Caudate nucleus (tissue), 63 donors: ENCODE measurements at places on chromosomes 7 and 10.

DNA sequence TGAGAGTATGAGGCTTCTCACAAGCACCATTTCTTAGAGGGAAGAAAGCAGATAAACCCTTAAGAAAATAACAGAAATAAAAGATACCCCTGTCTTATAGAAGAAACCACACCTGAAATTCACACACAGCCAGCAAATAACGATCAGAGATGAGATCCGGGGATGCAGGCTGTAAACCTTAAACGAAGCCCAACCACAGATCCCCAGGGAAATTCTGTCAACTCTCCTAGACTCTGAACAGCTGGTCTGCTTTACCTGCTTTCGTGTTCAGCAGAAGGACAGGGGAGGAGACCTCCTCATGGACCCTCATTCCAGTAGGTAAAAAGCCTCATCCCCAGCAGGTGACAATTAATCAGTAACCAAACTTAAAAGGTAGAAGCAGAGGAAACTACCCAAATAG lies 45.0 kb downstream of the VOPP1 start:
- no peak for DNase-seq

- no peak for DNase-seq
These were observed 10.4 kb downstream of the STX1A start for GRCh38 chr7:73708961-73709549.

DNA sequence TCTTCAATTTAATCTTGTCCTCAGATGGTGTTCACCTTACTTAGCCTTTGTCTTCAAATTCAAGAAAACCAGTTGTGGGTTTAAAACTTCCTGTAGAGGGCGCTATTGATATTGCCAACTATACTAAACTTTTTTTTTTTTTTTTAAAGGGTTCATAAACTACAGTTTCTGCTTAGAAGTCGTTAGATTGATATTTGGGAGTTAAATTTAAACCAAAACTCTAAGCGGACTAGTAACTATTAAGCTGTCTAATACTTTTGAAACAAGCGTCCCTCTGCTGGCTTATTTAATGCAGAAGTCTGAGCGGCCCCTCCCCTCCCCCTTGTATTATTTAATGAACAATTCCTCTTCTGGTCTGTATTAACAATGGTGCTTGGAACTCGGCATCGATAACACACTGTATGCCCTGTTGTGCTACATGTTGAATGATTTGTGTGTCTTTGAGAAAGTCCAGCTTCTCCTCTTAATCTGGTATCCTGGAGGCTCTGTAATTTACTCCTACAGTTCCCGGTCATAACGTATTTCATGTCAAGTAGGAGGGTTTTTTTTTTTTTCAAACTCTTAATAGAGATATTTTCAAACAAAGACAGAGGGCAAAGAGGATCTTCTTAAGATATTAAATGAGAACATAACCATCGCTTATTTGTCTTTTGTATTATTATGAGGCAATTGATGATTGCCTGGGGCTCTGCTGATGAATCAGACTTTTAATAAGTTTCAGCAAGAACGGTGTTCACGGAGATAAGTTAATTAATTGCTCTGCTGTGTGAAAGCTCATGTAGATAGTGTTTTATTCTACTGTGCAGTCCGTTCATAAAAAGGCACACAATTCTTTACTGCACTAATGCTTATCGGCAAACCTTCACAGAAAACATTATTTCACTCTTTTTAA lies 22.6 kb upstream of the CREB5 start:
- peak; percentile 21 for DNase-seq

DNA sequence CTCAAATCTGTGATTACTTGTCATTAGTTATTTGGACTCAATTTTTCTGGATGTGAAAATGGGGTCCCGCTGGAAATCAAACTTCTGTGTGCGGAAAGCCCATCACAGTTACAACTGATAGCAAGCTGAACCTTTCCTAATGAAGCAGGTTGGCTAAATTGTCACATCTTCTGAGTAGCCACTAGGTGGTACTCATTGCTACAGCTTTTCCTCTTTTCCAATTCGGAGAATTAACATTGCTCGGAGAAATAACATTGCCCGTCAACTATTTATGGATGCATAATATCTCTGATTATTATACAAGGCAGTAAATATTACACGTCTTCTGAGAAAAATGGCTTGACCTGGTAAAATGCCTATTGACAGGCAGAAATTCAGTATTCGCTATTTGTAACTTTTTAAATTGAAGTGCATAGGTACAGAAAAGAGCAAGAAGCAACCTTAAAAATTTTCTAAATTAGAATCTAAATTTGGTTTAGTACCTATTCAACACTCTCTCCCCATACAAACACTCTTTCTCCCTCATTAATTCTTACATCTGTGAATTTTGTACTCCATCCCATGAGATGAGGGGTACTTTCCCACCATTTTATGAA lies 17.3 kb upstream of the BLOC1S2 start:
- no peak for DNase-seq

DNA sequence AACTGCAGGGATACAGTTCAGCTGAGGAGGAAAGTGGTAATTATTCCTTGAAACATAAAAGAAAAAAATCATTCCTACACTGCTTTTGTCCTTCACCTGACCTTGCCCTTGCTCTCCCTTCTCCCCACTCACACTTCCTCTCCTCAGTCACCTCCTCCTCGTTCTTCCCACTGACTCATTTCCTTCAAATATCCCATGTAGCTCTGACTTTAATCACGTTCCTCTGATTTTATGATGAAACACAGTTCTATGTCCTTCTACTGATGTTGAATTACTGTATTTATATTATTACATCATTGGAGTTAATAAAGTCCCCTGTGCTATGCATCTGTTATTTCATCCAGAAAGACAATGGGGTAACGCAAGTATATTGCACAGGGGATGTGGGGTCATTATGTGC lies 575.6 kb downstream of the POM121L12 start:
- DNase-seq: no peak

DNA sequence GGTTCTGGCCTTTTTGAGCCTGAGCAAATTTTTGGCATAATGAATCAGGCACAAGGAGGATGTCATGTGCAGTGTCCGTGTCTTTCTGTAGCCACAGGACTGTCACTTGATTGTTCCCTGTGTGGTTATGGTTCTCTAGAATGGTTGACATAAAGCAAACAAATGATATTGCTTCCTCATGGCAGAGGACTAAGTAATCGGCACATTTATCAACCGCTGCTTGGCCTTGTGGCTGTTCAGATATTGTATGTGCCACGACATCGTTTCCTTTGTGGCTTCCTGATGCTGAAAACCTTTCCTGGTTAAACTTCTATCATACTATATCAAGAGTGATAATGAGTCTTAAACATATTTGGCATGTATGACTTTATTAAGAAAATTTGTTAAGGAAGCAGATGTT lies 598.8 kb downstream of the SUGCT start:
- DNase-seq: no peak

DNA sequence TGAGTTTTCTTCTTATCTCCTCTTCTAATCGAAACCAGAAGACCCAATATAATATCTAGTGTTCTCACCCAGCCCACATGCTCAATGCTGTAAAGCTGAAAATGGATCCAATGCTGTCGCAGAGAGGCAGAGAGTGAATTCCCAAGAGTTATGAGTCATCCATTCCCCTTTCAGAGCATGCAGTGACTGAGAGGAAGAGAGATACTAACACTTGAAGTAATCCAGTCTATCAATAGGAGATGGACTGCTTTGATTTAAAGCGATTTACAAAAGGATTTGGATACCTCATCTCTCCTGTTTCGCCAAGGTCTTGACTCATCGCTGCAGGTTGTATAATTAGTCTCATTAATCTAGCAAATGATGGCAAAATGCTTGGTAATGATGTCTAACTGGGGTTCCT lies 41.5 kb upstream of the PRKCQ start:
- DNase-seq: peak; percentile 3

DNA sequence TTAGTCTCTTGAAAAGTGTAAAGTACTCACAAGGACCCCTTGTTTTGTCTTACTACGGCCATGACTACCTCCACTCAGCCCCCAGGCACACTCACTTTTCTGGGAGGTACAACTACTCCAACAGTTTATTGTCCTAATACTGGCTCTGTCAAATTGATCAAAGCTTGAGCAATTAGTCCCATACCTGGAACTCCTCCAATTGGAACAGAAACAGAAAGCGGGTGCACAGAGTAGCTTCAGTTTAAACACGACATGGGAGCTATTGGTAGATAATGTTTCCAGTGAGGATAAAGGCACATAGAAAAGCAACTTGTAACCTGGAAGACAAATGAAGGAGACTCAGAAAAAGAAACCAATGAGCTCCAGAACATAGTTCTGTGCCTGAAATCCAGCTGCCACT lies 7.7 kb upstream of the GPR37 start:
- DNase-seq: no peak

DNA sequence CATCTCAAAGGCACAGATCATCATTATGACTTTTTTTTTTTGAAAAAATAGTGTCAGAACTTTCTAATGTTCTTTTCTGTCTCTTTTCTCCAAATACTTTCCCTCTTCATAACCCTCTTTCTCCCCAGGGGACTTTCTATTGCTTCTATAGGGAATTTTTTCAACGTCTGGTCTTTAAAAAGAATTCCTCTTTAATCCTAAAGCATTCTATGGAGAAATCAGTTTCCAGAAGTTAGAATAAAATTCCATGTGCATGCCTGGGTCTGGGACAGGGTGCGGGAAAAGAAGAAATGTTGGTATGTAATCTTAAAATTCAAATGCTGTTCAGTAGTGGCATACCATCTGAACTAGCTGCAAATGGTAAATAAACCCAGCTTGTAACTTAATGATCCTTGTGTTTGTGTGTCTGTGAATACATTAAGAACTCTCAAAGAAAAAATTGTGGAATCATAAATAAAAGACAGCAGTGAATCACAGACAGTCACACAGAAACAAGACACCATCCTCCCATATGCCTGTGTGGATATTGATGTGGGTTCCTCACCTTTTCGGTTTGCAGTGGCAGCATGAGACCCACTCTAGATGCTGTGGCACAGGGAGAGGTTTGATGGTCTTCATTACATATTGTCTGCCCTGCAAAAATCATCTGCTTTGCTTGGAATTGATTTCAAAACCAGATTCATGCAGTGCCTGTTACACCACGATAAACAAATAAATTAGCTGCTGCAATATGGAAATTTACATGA lies 374.7 kb upstream of the NRP1 start:
- no peak for DNase-seq

- DNase-seq: no peak
These were observed 1260.2 kb upstream of the SORCS1 start for GRCh38 chr10:108424656-108425055.

DNA sequence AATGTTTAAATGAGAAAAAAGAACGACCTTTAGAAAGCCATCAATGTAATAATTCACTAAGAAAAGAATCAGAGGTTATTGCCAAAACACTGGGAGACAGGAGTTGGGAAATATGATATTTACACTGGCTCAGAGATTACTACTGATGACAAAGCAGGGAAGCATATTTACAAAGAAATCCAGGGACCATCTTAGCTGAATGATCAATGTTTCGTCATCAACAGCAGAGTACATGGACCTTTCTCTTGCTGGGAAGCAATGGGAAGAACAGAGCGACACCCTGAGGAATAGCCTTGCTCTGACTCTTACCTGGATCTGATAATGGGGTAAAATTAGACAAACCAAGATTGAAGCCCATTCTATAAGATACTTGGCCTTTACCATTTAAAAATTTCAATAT lies 1293.5 kb downstream of the XPNPEP1 start:
- no peak for DNase-seq

GRCh38 chr10:93916257-93917063 lies 22.7 kb downstream of the SLC35G1 start:
- DNase-seq: no peak

DNA sequence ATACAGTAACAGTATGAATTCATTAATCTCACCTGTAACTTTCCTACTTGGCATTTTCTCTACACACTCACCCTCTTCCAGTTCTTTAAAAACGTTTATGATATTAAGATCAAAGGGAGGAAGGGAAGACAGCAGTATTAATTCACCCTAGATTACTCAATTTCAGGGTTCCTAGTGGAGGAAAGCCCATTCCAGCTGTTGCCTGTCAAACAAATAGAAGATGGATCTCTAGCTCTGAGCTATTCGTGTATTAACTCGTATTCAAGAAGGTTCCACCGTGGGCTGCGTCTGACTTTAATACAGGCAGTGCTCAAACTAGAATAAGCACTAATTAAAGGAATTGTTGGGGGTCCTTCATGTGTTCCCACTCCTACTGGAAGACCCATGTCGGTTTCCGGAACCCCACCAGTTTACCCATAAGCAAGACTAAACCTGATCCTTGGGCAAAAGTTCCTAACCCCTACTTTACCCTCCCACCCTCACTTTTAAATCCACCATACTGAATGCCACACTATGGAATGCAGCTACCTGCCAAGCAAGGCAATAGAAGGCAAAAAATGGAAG lies 2.1 kb downstream of the NANOS1 start:
- no peak for DNase-seq

GRCh38 chr7:24025094-24025493 lies 258.9 kb upstream of the NPY start:
- DNase-seq: no peak

GRCh38 chr10:98138031-98138430 lies 3.6 kb downstream of the R3HCC1L start:
- DNase-seq: no peak

GRCh38 chr10:91420868-91421267 lies 10.7 kb downstream of the HECTD2 start:
- DNase-seq: no peak
